ELF-1 (cell line): ENCODE measurements at places on chromosomes 3 and 15.

- DNase-seq: peak; percentile 58
Observed at GRCh38 chr3:53890726-53891475, 758 bp downstream of the SELENOK start.

DNA sequence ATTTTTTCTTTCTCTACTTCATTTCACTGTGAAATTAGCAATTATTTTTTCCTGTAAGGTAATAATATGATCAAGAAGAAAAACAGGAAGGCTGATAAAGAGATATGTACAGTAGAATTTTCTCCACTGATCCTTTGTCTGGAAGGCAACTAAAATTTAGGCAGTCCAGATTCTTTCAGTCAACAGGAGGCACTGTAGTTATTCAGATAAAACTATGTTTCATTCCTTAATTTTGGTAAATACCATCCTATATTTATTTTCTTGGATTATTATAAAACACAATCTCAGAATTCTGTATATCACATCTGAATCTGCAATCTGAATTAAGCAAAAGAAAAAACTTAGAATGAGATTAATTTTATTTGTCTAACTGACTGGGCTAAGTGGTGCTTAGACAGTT is 343.2 kb downstream of the LSAMP start:
- DNase-seq: no peak

DNA sequence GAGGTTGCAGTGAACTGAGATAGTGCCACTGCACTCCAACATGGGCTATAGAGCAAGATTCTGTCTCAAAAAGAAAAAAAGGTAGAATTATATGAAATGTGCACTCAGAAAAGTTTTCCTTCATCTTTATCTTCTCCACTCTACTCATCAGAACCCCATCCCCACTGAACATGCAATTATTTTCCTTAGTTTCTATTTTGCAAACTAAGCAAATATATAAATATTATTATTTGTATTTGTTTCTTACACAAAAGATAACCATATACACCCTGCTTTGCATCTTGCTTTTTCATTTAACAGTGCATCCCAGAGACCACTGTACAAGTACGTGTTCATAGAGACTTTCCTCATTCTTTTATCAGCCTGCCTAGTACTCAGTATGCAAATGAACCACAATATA is 68.0 kb upstream of the ACAN start:
- no peak for DNase-seq

DNA sequence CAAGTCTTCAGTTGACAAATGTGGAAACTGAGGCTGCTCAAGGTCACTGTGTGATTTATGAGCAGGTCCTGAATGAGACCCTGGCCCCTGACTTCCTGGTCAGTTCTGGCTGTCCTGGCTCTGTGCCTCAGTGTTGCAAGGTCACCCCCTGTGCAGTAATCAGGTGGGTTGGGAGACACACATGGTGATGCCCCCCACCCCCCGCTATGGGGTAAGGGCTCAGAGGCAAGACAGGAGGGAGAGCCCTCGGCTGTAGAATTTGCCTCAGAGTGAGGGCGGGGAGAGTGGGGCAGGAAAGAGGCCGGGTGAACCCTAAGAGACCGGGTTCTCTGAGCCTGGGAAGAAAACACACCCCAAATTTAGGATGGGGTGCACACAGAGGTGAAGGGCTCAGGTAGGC is 98.5 kb downstream of the MEGF11 start:
- DNase-seq: no peak

GRCh38 chr15:92047900-92048299 is 194.4 kb downstream of the SLCO3A1 start:
- DNase-seq: no peak

- peak; percentile 54 for DNase-seq
Observed at GRCh38 chr15:89912145-89912673, 543 bp downstream of the ARPIN start.

DNA sequence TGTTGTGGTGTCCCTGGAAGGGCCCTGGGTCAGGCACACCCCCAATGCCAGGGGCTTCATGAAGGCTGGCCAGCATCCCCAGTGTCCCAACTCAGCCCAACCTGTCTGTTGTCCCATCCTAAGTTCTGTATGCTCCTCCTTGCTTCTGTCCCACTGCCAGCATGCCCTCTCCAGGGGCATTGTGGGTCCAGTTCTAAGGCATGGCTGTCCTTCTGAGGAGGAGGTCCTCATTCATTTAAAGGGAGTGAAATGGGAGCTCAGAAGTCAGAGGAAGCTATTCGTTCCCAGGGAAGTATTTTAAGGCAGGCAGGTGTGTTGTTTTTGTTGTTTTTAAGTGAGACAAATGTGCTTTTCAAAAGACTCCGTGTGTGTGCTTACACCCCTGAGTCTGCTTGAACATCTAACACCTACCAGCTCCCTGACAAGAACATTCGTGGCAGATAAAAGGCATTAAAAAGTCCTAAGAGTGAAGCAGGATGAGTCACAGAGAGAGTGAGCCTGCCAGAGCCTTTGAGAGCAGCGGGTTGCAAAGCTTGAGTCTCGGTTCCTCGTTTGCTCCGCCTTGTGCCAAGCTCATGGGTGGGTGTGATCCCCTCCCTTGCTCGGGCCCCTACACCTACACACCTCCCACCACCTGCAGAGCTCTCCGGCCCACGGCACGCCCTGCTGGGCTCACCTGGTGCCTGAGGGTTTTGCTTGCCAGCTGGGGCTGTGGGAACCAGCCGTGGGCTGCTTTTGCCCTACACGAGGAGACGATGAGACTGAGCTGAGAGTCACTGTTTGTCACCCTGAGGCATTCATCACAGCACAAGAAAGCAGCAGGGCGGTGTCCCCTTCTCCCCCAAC is 183.4 kb upstream of the TOPAZ1 start:
- peak; percentile 31 for DNase-seq

- DNase-seq: no peak
Observed at GRCh38 chr3:57688291-57688690, 4.6 kb downstream of the DENND6A start.

GRCh38 chr15:45634432-45635190 is at the start of gene SQOR:
SQOR (plus strand) TSS chr15:45635029; CDS start chr15:45658924, 23,895 bp downstream.
- peak; percentile 54 for DNase-seq

DNA sequence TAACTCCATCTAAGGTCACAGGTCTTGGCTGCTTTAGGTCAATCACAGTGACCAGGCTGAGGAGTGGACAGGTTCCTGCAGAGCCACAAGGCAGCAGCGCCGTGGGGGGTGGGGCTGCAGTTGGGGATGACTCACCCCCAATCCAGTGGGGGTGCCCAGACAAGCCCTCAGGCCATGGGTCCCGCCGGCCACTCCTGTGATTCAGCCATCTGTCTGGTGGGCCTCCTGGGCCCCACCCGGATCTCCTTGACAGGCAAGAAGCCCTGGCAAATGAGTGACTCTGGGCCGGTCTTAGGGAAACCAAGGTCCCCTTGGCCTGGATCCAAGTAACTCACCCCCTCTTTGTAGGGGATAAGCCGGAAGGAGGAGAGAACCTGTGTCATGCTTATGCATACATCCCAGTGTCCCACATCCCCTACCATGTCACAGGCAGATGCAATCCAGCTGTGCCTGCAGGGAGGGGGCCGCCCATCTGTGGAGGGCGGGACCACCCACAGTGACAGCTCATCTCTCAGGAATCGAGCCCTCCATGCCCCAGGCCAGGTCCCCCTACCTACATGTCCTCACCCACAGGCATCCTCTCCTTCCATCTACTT is 495 bp upstream of the COL7A1 start:
- DNase-seq: peak; percentile 87

DNA sequence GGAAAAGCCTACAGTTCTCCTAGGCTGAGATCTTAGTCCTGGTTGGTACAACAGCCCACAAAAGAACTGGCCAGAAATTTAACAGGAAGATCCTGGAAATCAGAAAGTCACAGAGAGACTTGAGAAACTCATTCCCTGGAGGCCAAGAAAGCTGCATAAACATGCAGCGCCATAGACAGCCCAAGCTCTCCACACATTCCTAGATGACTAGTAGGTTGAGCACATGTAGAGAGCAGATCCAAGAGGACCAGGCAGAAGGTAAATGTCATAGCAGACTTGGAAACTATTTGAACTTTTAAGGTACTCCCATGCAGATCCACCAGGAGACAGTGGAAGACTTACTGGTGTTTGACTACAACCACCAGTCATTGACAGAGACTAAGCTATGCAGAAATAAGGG is 18.4 kb downstream of the KBTBD12 start:
- DNase-seq: no peak

GRCh38 chr3:9915254-9916141 is 1.4 kb upstream of the IL17RC start:
- DNase-seq: peak; percentile 74

DNA sequence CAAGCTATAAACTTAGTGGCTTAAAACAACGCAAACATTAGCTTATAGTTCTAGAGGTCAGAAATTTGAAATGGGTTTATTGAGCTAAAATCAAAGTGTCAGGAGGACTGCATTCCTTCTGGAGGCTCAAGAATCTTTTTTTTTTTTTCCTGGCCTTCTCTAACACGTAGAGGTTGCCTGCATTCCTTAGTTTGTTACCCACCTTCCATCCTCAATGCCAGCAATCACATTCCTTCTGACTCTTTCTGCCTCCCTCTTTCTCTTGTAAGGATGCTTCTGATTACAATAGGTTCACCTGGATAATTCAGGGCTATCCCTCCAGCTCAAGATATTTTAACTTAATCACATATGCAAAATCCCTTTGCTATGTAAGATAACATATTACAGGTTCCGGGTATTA is 24.8 kb downstream of the REC114 start:
- DNase-seq: no peak

DNA sequence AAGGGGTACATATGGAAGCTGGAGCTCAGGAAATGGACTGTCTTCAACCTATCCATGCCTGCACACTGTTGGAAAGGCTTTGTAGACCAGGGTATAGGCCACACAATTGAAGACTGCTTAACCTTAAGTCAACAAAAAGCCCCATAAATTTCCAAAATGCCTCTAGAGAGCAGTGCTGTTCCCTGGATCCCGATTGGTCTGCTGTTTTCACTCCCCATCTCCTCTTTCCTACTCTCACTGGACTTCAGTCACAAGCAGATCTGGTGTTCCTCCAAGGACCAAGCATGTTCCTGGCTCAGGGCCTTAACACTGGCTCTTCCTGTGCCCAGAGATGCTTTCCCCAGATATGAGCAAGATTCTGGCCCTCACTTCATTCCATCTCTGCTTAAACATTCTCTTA is 22.8 kb upstream of the LRRC34 start:
- no peak for DNase-seq

DNA sequence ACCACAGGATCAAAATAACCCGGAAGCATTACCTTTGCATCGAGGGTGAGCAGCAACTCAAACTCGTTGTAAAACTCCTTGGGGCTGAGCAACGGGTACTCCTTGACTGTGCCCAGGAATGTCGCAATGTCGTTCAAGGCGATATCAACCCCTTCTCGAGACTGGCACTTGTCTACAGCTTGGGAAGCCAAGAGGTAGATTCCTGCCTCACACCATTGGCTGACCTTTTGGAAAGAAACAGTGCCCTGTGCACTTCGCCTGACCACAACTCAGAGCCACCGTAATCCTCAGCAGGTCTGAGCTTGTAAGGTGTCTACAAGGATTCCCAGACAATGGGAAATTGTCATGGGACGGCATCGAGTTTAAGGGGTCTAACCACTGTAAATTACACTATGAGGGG is 43.9 kb downstream of the B3GNT5 start:
- no peak for DNase-seq

GRCh38 chr15:95362306-95362705 is 968.2 kb upstream of the NR2F2 start:
- no peak for DNase-seq

DNA sequence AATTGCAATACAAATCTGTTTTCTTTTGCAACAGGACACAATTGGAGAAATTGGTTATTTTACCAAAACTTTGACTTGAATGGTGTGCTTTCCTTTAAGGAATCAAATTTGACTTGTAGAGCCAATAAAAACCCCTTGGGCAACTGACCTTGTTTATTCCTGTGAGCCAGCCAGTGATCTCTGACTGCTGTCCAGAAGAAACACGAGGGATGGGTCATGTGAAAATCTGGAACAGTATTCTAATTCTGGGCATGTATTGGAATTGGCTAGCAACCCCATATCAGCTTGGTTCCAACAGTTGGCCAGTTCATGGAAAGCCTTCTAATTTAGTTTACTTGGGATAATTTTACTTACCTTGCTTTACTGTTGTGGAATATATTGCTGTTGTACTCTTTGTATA is 19.1 kb upstream of the HHATL start:
- DNase-seq: no peak

DNA sequence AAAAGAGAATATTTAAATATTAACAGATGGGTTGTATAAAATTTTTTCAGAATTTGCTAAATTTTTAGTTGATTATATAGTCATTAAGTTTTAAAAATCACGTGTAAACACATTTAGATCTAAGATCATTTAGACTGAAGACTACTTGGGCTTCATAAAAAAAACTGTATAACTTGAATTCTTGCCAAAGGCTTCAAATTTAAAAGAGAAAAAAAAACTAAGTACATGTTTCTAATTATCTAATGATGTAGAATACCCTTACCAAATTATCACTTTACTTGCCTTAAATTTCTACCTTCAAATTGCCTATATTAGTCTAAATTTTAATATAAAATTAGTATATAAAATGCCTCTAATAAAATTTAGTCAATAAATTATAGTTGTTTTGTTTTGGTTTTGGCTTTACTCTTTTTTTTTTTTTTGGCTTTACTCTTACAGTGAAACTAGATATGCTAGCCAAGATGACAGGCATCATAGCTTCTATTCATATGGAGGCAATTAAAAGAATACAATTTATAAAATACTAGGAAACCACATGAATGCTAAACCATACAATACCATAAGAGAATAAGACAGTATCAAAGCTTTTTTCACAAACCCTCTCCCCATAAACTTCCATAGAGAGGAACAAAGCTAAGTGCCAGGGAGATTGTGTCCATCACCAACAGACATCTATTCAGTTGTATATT is 183.1 kb upstream of the KCNMB2 start:
- no peak for DNase-seq
